ENCODE measurements at places on chromosomes 7 and 10.

DNA sequence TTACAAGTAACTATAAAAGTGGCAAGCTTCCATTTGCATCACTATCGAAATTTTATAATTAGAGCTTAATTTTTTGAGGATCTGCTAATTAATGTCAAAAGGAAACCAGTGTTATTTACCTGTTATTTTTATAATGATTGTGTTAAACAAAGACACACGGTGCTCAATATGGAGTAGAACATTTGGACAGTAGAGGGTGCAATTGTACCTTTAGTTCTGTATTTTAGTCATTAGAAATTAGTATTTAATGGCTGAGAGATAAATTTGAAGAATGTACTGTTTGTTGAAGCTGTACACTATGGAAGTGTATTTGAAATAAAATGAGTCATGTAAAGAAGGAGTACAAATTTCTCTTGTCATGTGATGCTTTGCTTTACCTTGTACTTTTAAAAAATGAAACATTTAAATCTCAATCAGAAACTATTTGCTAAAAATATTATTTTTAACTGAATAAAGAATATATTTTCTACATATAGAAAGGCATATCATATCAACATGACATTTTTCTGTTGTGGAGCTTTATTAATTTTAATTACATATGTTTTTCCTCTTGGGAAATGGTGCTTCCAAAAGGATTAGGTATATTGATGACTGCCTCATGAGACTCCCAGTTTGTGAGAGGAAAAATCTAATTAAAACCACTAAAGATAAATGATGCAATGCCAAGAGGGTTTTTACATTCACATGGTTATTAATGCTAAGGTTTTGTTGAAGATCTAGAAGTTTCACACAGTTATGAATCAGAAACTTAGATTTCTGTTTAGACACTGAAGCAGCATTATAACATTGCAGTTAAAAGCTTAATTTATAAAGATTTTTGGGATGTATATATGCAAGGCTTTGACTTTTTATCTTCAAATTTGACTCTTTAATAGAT is 10.4 kb upstream of the PRKG1 start:
- DNase-seq, result no peak

DNA sequence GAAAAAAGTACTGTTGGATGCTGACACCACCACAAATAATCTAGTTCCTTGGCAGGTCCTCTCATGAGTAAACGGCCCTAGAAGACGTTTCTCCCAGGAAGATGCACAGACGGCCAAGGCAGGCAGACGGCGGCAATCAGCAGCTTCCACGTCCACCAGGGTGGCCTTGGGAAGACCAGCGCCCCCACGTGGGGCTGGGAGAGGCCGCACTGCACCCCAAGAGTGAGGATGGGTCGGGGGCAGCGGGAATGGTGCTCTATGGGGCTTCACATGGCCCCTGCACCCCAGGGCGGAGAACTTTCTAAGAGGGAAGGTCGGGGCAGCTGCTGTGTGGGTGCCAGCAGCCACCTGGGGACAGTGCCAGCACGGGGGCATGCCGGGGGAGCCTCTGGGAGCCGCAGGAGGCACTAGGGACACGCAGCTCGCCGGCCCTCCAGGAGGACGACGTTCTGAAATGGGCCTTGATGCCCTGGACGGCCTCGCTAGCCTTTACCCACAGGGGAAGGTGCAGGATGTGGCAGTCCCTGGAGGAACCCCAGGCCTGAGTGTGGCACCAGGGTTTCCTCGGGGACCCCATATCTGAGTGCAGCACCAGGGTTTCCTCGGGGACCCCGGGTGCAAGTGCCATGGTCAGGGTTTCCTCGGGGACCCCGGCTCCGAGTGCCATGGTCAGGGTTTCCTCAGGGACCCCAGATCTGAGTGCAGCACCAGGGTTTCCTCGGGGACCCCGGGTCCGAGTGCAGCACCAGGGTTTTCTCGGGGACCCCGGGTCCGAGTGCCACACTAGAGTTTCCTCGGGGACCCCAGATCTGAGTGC is 539.9 kb downstream of the DNAJB6 start:
- no peak for DNase-seq

DNA sequence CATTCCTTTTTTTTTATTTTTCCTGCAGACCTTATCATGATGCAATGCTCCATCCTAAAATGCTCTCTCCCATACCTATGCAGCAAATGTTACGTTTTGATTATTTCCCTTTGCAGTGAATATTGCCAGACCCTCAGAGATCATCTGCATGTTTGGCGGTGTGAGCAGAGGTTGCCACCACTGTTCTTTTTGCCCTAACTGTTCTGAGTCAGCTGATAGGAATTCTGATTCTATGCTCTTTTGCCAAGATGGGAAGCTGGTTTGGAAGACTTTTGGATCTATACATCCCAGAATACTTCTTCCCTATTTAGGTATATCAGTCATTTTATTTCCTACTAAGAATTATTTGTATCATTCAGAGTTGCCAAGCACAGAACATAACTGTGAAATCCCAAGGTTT is 130.5 kb downstream of the KLF6 start:
- no peak for DNase-seq

DNA sequence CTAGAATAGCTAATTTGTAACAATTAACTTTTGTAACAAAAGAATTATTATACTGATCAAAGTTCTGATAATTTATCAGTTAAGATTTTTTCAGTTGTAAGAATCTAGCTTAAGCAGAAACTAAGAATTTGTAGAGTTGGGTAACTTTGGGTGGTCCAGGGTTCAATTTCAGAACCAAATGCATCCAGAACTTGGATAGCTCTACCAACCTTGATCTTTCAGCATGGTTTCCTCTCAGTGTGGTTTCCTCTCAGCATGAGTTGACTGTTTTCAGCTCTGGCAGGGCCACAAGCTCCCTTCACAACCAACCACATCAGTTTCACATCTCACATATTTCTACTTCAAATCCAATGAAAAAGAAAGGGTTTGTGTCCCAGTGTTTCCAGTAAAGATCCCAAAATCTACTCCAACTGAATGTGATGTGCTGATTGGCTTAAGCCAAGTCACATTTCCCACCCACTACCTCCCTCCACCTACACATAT is 3.3 kb upstream of the FAS start:
- no peak for DNase-seq

DNA sequence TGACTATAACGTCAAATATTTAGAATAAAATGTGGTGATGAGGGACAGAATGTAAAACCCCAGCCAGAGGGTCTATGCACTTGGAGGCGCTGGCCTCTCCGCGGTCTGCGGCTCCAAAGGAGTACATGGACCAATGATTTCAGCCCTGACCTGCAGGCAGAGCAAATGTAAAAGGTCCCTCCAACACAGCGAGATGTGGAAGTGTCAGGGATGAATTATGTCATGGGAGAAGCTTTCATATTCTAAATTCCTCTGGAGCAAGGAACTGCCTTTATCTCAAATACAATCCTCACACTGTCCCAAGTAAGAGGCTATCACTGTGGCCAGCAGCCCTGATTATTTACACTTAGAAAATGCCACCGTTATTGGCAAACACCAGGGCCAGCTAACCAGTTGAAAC is 139.4 kb downstream of the GFRA1 start:
- DNase-seq, result no peak

DNA sequence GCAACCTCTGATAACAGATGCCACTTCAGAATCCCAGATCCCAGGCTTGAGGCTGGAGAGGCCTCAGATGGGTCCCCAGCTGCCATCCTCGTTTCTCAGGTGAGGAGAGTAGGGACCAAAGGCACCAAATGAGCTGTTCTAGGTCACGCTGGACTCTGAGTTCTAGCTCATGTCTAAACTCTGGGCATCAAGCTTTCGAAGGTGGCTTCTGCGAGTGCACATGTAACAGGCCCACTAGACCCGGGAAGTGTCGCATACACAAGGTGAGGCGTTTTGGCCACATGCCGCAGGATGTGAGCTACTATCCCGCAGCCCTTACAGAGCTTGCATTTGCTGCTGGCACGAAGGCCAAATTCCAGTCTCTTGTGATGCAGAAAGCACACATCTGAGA is 355.1 kb upstream of the SHH start:
- no peak for DNase-seq

DNA sequence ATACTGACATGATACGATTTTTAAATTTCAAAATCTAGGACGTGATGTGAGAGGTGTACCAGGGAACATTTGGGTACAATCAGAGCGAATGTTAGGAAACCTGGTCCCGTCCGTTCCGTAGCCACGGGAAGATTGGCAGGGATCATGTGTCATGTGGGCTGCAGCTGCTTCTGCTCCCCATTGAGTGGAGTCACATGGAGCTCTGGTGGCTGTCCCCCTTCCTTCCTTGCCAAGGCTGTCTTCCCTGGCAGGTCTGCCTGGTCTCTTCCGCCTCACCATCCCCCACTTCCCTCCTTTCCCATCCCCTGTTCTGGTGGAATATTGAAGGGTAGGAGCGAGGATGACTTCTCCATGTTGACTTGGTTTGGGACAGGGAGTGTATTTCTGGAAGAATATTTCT is 33.8 kb upstream of the FAM180A start:
- DNase-seq, result no peak

DNA sequence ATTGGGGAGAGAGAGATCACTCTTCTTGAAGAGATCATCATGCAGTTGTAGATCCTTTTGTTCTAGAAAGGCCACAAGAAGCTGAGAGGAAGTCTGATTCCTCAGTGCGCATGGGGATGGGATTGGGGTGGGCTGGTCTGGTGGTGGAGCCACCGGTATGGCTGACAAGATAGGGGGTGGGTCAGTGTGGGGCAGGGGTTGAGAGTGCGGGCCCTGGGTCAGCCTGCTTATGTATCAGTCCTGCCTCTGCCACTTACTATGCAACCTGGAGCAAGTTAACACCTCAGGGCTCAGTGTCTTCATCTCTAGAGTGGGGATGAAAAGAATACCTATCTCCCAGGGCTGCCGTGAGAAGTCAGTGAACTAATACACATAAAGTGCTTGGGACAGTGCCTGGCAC is 8.0 kb downstream of the SMARCD3 start:
- DNase-seq, result no peak

- no peak for DNase-seq
These were observed 178.0 kb downstream of the SRPK2 start for GRCh38 chr7:105210721-105211205.

DNA sequence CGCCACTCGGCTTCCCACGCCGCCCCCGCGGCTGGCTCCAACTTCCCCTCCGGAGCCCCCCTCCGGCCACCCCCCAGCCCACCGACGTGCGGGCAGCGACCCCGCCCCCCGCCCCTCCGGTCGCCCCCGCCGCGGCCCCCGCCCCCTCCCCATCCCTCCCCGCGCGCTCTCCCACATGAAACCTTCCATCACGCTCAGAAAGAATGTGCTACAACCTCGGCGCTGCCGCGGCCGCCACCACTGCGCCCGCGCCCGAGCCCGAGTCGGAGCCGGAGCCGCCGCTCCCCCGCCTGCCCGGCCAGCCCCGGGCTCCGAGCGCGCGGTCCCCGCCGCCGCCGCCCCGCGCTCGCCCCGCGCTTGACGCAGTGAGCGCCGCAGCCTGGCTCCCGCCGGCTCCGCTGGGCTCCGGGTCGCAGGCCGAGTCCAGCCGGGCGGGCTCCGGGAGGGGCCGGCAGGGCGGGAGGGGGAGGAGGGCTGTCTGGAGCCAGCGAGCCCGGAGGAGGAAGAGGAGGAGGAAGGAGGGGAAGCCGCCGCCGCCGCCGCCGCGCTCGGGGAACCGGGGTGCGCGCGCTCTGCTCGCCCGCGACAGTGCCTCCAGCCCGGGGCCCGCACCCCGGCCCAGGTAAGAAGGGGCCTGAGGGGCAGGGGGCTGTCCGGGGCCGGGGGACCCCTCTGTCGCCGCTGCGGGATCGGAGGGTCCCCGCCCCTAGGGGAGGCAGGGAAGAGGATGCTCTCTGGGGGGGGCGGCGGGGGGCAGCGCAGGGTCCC is 4.3 kb upstream of the ELFN1 start:
- no peak for DNase-seq

DNA sequence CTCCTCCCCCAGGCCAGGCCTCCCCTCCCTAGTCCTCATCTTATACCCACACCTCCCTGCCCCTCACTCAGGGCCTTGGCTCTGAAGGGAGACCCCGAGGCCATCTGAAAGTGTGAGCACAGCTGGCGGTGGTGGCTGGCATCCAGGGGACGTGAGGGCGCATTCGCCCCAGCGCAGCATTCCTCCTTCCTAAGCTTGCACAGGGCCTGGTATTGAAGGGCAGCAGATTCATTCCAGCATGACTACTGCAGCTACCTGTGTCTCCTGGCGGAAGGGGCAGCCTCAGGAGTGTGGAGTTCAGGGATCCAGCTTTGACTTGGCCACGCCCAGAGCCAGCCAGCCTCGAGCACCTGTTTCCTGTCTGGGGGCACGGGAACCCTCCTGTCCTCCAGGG is 72.6 kb downstream of the PARP12 start:
- no peak for DNase-seq

DNA sequence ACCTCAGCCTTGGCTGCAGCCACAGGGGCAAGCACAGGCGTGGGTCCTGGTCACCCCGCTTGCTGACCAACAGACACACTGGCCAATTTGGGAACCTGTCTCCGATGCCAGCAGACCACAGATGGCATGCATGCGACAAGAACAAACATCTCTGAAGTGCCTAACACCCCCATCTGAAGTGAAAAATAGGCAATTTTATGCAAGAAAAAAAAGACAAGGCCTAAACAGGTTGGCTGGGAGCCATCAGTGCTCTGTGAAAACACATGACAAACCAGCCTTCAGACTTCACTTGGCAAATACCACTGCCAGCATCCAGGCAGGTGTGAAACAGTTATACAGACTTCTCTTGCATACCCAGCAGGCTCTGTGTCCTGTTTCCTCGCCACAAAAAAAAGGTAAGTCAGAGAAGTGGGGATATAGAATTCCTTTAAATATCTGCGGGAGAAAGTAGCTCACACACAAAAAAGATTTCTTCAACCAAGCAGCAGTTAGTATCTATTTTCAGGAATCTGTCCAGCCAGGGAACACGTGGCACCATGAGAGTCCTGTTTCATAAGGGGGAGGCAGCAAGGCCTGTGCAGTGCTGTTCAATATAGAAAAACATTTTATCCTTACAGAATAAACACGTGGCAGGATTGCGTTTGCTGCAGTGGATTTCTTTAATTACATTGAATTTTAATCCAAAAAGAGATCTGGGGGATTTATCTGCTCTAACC is 293.4 kb upstream of the MKLN1 start:
- no peak for DNase-seq

GRCh38 chr10:104906112-104906511 is 265.0 kb downstream of the SORCS3 start:
- no peak for DNase-seq

- no peak for DNase-seq
These were observed 36.5 kb downstream of the JMJD1C start for GRCh38 chr10:63429281-63429680.

DNA sequence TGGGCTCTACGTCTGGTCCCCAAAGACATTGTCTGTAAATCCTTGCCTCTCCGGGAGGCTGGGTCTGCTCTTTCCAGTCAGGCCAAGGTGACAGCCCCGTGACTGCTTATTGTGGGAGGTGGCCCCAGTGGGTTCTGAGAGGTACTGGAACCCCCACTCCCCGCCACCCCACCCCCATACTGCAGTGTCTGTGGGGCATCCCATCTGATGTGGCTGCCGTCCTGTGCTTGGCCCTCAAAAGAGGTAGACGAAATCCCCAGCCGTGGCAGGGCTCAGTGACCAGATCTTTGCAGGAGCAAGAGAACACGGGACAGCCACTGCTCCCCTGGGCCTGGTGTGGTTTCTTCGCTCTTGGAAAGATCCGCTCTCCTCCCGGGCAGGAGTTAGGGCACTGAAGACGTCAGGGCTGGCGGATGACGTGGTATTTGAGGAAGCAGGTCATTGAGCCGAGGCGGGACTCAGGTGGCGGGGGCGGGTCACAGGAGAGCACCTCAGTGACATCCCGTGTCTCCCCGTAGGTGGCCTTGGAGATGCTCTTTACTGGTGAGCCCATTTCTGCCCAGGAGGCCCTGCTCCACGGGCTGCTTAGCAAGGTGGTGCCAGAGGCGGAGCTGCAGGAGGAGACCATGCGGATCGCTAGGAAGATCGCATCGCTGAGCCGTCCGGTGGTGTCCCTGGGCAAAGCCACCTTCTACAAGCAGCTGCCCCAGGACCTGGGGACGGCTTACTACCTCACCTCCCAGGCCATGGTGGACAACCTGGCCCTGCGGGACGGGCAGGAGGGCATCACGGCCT is 20.7 kb downstream of the ECHDC3 start:
- no peak for DNase-seq
